ENCODE measurements at places on chromosomes 2 and 18.

- DNase-seq, result no peak
Measured at GRCh38 chr2:52639692-52640091, 1127.9 kb upstream of the CHAC2 start.

- DNase-seq, result no peak
Measured at GRCh38 chr18:2979871-2980790, 32.8 kb downstream of the LPIN2 start.

GRCh38 chr2:174024524-174025270 is 59.5 kb upstream of the SP3 start:
- DNase-seq, result peak; percentile 91

DNA sequence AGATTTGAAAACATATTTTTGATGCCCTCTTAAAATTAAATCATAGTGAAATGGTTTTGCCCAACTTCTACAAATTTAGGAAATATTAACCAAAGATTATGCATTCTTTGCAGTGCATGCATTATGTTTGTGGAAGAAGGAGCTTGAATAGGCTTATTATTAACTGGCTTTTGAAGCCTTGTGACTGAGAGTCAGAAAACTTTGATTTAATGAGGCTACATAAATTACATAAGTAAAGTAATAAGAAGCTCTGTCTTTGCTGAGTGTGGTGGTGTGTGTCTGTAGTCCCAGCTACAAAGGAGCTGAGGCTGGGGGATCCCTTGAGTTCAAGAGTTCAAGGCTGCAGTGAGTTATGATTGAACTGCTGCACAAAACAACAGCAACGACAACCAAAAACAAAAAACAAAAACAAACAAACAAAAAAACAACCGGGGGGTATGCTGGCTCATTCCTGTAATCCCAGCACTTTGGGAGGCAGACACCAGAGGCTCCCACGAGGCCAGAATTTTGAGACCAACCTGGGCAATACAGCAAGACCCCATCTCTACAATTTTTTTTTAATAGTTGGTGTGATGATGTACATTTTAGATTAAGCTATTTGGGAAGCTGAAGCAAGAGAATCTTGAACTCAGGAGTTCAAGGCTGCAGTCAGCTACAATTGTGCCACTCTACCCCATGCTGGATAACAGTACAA is 57.0 kb upstream of the LRRTM4 start:
- DNase-seq, result no peak

DNA sequence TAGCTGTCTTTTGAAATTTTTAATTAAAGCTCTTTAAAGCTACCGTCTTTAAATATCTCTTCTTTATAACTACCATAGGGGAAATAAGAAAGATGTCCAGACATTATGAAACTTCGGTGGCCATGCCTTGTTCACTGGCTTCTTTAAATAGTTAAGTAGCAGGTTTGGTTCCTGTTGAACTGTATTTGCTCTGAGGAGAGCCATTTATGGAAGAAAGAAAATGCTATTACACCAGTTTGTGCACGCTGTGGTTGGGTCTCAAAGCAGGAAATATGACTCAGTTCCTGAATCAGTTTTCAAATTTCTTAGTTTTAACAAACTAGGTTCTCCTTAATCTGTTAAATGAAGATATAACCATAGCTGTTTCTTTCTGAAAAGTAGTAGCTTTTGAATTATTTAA is 12.2 kb downstream of the ARPC2 start:
- no peak for DNase-seq

GRCh38 chr2:41902897-41903296 is 144.9 kb upstream of the PKDCC start:
- no peak for DNase-seq

DNA sequence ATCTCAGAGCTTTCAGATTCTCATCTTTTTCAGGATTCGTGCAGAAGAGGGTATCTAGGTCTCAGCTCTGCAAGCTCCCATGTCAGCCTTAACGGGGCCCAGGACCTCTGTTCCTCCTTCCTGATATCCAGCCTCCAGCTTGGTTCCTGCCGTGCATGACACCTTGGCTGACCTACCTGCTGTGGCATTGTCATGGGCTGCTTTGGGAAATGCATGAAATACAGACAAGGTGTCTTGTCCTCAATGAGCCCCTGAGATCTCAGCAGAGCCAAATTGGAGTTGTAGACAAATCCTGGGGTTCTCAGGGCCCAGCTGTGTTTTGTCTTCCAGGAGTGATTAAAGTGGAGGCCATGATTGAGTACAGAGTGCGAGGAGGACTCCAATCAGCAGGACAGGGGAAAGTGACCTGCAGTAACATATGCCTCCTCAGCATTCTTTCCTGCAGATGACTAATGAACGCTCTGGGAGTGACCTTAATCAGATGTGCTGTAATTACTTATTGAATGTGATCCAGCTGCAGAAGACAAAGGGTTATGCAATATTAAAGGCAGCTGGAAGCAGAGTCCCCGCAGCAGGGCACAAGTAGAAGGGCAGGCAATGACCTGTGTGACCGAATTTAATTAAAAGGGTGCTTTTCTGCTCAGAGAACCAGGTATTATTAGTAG is 141.1 kb downstream of the CCBE1 start:
- DNase-seq, result no peak

GRCh38 chr2:236131073-236131692 is 37.0 kb downstream of the GBX2 start:
- no peak for DNase-seq

DNA sequence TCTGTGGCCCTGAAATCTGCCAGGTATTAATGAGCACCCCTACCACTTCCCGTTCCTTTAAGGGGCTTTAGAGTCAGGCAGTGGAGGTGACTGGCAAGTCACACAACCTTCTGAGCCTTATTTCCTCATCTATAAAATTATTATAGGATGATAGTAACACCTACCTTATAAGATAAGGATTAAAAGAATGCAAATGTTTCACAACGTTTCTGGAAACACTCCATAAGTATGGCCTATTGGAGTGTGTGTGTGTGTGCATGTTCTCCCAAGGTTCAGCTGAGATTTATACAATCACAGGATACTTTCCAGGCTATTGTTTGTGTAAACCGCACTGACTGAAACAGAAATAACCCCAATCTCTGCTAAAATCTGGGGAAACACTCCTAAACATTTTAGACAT is 176.0 kb downstream of the PDE11A start:
- no peak for DNase-seq

GRCh38 chr18:69538849-69539248 is 138.2 kb downstream of the DOK6 start:
- no peak for DNase-seq

- DNase-seq, result no peak
Measured at GRCh38 chr2:177058747-177059146, 153.8 kb upstream of the HNRNPA3 start.

DNA sequence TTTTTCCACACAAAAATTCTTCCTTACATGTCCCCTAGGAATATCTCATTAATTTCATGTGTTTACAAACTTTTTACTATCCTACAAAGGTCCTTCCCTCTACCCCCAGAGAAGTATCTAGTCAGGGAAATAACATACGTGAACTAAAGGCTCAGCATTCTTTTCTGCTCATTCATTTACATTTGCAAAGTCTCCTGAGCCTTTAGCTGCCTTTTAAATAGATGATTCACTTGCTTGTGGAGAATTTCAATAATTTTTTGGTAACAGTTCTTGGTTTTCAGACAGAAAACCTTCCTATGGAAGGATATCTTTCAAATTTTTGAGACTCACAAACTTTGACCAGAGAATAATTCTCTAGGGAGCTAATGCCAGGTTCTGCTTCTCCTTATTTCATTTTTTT is 81.5 kb upstream of the RMDN2 start:
- DNase-seq, result no peak

GRCh38 chr18:76474824-76475223 is 20.2 kb downstream of the ZNF516 start:
- no peak for DNase-seq

DNA sequence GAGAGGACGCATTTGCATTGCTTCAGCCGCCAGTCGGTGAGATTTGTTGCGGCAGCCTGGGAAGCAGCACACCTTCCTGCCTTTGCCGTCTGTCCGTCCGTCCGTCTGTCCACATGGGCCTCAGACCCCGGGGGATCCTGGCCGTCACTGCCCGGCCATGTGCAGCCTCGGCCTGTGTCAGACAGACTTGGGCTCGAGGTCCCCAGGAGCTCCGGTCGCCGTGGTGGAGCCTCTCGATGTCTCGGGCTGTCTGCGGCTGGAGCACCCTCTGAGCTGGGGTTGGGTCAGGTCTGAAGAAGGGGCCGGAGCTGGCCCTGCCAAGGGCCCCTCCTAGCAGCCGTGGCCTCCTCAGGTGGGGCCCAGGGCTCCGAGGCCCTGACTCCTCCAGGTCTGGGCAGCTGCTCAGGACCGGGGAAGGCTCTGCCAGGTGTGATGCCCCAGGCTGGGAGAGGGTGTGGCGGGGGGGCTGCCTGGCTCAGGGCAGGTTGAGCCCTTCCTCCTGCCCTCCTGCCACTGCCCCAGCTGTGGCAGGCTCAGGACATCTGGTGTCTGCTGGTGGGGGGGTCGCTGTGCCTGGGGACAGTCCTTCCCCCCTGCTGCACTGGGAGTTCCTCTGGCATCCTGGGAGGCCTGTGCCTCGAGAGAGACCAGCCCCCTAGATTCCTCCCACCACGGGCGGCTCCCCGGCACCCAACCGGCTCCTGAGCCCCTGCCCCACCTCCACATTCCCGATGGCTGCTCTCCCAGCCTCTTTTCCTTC is 11.8 kb downstream of the NEU4 start:
- DNase-seq, result peak; percentile 54

DNA sequence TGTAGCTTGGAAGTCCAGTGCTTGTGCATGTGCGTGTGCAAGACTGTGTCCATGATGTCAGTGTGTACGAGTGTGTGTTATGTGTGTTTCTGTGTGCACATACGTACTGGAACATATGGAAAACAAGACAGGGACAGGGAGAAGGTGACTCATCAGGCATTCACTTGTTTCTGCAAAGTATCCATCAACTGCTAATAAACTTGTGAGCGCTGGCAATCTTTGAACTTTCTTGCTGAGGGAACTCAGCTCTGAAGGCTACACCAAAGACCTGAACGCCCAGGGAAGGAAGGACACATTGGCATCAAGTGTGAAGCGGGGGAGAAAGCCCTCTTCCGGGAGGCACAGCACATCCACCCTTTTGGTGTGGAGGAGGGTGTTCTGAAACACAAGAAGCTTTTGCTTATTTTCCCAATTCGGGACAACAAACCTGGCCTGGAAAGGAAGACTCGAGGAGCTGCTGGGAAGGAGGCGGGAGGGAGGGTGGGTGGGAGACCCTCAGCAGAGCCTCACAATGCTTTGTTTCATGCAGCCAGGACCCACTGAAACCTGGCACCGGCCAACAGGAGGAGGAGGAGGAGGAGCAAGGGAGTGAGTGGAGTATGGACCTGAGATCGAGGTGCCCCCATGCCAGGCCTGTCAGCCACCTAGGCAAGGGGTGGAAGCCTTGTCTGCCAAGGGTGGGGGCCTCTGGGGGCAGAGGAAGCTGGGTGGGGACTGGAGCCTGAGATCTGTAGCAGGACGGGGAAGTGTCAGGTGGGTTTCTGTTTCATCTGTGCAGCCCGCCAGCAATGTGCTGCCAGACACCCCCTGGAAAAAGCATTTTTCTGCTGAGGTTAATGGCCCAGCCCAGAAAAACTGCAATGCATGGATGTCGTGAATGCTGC is 26.8 kb downstream of the SMAD7 start:
- DNase-seq, result no peak

DNA sequence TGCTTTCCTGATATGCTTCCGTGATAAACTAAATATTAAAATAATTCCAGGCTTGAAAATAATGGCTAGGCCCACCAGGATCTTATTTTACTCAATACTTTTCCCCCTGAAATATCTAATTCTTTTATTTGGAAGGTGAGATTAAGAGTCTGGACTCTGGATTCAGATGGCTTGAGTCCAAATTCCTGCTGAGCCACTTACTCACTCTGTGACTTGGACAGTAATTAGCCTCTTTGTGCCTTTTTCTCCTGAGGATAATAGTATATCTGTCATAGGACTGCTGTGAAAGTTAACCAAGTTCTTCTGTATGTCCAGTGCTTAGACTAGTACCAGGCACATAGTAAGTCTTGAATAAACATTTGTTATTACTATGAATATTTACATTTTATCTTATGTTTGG is 127.3 kb upstream of the ERBB4 start:
- DNase-seq, result no peak

- no peak for DNase-seq
Measured at GRCh38 chr2:217099561-217099960, 239.7 kb upstream of the TNP1 start.

DNA sequence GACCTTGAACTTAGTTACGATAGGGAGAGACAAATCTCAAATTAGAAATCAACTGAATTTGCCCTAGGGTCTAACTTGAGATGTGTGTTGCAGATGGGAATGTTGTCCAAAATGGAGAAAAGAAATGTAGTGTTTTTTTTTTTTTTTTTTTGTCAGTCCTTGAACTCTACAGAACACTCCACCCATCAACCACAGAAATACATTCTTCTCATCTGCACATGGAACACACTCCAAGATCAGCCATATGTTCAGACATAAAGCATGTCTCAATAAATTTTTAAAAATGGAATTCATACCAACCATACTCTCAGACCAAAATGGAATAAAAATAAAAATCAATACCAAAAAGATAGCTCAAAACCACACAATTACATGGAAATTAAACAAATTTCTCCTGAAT is 526.5 kb downstream of the FBXO15 start:
- no peak for DNase-seq

GRCh38 chr2:232600053-232600773 is 33.2 kb upstream of the EFHD1 start:
- DNase-seq, result no peak

DNA sequence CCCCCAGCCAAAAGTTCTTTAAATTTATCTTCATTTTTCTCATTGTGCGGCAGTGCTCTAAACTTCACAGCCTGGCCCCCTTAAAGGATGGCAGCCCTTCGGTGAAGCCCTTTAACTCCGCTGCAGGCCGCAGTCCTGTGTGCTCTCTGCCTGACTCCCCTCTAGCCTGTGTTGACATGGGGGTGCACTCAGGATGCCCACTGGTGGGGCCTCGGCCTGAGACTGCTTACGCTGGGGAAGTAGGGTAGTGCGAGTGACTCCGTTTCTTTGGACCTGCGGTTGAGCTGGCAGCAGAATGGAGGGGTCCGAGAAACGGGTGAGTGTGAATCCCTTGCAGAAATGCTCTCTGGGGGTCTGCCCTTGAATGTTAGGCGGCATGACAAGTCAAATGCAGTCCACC is 5.6 kb downstream of the RAB12 start:
- no peak for DNase-seq

GRCh38 chr2:3189076-3189591 is 188.5 kb downstream of the EIPR1 start:
- no peak for DNase-seq
